ENCODE measurements at places on chromosomes 5 and 9. TPM values are rescaled to one million over a fixed set of nuclear protein-coding genes. Genes with fewer than 3 reads are reported as not detected.

Gene GPRIN1
- 0.67 TPM for total RNA-seq

DNA sequence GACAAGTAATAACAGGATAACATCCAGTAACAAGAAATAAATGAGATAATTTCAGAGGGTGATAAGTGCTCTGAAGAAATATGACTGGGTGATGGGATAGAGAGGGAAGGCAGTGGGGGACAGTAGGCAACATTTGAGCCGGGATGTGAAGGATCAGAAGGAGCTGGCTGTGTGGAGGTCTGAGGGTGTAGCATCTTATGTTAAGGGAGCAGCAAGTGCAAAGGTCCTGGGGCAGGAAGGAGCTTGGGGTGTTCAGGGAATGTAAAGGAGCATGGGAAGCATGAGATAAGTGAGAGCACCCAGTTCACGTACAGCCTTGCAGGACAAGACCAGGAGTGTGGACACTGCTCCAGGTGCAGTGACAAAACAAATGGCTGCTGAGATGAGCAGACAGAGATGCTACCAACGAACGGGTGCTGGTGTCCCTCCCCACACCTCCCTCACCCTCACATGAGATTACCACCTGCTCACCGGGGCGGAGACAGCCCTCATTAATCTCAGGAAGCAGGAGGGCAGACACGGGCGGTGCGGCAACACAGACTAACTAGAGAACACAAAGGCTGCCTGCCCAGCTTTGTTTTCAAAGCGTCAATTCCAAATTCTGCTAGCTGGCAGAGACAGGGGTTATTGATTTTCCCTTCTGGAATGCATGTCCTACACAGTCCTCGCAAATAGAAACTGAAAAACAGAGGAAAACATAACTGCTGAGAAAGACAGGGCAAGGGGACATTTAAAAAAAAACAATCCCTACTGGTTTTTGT is 298.1 kb upstream of the PANK3 start:
- H3K36me3 ChIP-seq = no peaks in the 10 kb centered on the region
- H3K4me3 ChIP-seq = no peak overlapping the region
- no peak overlapping the region for H3K27ac ChIP-seq

DNA sequence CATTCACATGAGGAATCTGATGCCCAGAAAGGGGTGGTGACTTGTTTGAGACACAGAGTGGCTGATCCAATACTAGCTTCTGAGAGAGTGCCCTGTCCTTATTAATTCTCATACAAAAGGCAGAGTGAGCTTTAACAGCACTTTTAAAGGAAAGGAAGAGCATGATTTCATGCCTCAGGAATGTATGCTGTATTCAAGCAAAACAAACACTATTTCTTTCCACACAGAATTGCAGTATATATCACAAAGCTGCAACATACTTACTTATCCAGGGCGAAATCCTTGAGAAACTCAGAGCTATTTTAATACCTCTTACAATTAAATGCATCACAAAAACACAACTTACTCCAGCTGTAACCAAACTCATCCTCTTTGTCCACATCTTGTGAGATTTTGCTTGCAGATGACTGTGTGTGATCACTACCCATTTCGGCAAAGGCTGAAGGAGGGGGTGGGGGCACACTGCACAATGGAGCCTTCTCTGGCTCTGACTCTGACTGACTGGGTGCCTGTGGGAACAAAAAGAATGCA is 139.8 kb downstream of the MPDZ start:
- no peak overlapping the region for H3K27ac ChIP-seq
- peaks cover 26% of the 10 kb centered on the region for H3K4me1 ChIP-seq
- H3K27me3 ChIP-seq = no peaks in the 10 kb centered on the region
- H3K36me3 ChIP-seq = no peaks in the 10 kb centered on the region

GRCh38 chr5:81631621-81632020 is 119.3 kb downstream of the SSBP2 start:
- peaks cover 13% of the 10 kb centered on the region for H3K36me3 ChIP-seq
- DNase-seq = no peak
- no peak overlapping the region for H3K4me3 ChIP-seq
- no peaks in the 10 kb centered on the region for H3K27me3 ChIP-seq

DNA sequence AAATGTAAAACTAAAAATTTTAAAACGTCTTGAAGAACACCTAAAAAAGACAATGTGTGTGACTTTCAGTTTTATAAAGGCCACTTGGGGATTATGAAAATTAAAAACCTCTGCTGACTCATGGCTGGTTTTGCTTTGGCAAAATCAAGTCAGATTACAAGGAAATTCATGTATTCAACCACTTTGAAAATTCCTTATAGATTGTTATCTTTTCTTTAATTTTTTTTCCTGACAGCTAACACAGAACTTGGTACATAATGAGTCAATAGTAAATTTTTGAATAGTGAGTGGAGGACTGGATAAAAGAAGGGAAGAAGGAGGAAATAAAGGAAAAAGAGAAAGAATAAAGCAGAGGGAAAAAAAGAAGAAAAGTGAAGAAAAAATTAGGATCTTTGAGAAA is 1774.7 kb upstream of the ACO1 start:
- no peaks in the 10 kb centered on the region for H3K4me1 ChIP-seq
- no peaks in the 10 kb centered on the region for H3K36me3 ChIP-seq
- H3K27ac ChIP-seq = no peak overlapping the region
- no peaks in the 10 kb centered on the region for H3K27me3 ChIP-seq
- DNase-seq = no peak

Gene ANKRD31
- 0.74 TPM for total RNA-seq

Gene NNT
- 56.3 TPM for total RNA-seq

DNA sequence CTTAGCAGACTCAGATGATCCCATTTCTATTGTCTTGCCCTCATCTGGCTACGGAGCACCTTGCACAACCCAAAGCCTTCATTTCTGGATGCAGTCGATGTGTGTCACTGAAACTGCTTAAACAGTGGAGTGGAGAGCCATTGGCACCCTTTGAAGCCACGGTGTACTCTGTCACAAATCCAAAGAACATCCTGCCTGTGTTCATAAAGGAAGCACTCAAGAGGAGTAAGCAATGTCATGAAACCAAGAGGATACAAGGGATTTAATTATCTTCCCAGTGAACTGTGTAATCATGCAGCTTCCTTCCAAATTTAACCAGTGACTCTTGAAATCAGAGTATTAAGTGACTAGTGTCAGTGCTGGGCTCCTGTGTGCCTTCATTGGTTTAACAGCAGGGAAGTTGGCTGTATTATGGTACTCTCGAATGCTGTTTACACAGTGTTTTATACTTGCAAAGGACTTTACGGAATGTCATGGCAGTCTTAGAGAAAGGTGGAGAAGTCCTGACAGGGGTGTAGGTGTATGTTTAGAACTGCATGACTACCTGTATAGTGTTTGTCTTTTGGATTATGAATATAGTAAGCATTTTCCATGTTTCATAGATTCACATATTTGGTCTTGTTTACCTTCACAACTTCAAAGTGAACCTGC is 41.9 kb downstream of the CD180 start:
- no peak for DNase-seq
- no peaks in the 10 kb centered on the region for H3K36me3 ChIP-seq
- no peak overlapping the region for H3K27ac ChIP-seq
- no peak overlapping the region for H3K4me3 ChIP-seq

GRCh38 chr5:16033187-16033925 is 146.2 kb downstream of the MARCHF11 start:
- no peak for DNase-seq
- H3K4me3 ChIP-seq = no peak overlapping the region
- H3K27me3 ChIP-seq = no peaks in the 10 kb centered on the region
- H3K27ac ChIP-seq = no peak overlapping the region
- no peaks in the 10 kb centered on the region for H3K36me3 ChIP-seq
- no peaks in the 10 kb centered on the region for H3K4me1 ChIP-seq

Gene SLC25A2
- 0.22 TPM for total RNA-seq

DNA sequence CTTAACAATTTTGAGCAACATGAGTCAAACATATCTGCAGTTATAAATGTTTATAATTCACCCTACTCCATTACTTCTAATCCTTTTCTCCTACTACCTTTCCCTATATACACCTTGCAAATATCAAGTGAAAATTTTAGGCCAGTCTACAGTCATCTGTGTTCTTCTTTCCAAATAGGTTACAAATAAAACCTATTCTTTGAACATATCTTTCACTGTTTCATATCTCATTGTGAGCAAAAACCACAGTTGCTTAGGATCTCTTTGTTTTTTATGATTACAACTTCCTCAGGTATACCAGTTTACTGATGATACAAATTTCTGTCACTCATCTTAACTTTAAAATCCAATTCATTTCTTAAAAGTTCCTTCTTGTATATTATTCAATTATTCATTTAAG is 34.4 kb downstream of the RFX3 start:
- no peak for DNase-seq
- peaks cover 13% of the 10 kb centered on the region for H3K4me1 ChIP-seq
- no peaks in the 10 kb centered on the region for H3K27me3 ChIP-seq
- no peaks in the 10 kb centered on the region for H3K36me3 ChIP-seq

DNA sequence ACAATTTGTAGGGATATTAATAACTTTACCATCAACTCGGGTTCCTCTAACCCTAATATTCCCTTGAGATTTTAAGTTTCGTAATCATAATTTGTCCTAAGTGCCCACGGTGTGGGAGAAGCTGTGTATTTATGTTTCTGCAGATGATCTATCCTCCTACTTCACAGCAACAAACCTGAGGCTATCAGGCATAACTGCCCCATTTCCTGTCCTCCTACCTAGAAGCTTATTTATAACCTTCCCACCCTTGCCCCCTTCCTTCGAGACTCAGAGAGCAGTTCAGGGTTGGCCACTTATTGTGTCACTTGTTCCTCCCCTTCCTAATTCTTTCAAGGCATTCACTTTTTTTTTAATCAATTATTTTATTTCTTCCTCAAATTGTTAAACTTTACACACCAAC is 29.6 kb upstream of the LCP2 start:
- H3K27me3 ChIP-seq = no peaks in the 10 kb centered on the region
- no peaks in the 10 kb centered on the region for H3K36me3 ChIP-seq
- DNase-seq = no peak
- peaks cover 2% of the 10 kb centered on the region for H3K4me1 ChIP-seq
- no peak overlapping the region for H3K27ac ChIP-seq

DNA sequence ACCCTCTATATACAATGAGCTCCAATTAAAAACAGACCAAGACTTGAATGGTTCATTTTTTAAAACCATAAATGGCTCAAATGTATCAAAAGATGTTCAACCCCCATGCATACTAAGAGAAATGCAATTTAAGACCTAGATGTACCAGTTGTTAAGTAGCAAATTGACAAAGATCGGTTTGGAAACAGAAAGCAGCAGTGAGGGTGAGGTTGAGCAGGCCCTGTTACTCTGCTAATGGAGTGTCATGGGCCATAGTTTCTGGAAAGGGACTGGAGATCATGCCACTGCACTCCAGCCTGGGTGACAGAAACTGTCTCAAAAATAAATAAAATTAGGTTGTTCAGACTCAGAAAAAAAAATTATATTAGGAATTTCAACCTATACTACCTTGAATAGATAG is 55.0 kb downstream of the FNBP1 start:
- DNase-seq = no peak
- no peak overlapping the region for H3K4me3 ChIP-seq
- no peaks in the 10 kb centered on the region for H3K4me1 ChIP-seq
- H3K27me3 ChIP-seq = no peaks in the 10 kb centered on the region
- H3K36me3 ChIP-seq = no peaks in the 10 kb centered on the region

GRCh38 chr5:36882250-36882649 is 5.7 kb downstream of the NIPBL start:
- no peaks in the 10 kb centered on the region for H3K36me3 ChIP-seq
- no peak overlapping the region for H3K4me3 ChIP-seq
- no peak for DNase-seq
- no peak overlapping the region for H3K27ac ChIP-seq

DNA sequence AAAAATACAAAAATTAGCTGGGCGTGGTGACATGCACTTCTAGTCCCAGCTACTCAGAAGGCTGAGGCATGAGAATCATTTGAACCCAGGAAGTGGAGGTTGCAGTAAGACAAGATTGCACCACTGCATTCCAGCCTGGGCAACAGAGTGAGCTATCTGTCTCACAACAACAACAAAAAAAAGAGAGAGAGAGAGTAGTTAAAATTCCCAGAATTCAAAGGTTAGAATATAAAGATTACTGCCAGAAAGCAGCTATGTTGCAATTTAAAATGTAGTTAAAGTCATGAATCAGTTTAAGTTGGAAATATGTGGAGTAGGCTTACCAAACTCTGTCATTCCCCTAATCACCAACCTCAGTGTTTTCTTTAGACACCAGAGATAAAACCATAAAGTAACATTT is 58.7 kb upstream of the SUSD1 start:
- DNase-seq = no peak
- H3K4me3 ChIP-seq = no peak overlapping the region
- H3K27me3 ChIP-seq = no peaks in the 10 kb centered on the region
- H3K27ac ChIP-seq = no peak overlapping the region

GRCh38 chr9:87662808-87663528 is 63.0 kb upstream of the CTSL start:
- H3K36me3 ChIP-seq = no peaks in the 10 kb centered on the region
- no peak overlapping the region for H3K27ac ChIP-seq
- H3K4me1 ChIP-seq = no peaks in the 10 kb centered on the region
- no peaks in the 10 kb centered on the region for H3K27me3 ChIP-seq

Gene CARTPT
- total RNA-seq = not detected

Data from neural progenitor cell (in vitro differentiated cells).